ENCODE measurements at places on chromosomes 13 and 19.
A peak's percentile ranks its signal among the peaks of the same experiment; 100 is the strongest.

GRCh38 chr19:50565984-50566903 lies 2.0 kb downstream of the LRRC4B start:
- DNase-seq = no peak

- DNase-seq = no peak
These were observed 3.4 kb upstream of the TNNI3 start for GRCh38 chr19:55160986-55161365.

- peak; percentile 31 for DNase-seq
These were observed 3.6 kb upstream of the A1BG start for GRCh38 chr19:58356766-58357480.

DNA sequence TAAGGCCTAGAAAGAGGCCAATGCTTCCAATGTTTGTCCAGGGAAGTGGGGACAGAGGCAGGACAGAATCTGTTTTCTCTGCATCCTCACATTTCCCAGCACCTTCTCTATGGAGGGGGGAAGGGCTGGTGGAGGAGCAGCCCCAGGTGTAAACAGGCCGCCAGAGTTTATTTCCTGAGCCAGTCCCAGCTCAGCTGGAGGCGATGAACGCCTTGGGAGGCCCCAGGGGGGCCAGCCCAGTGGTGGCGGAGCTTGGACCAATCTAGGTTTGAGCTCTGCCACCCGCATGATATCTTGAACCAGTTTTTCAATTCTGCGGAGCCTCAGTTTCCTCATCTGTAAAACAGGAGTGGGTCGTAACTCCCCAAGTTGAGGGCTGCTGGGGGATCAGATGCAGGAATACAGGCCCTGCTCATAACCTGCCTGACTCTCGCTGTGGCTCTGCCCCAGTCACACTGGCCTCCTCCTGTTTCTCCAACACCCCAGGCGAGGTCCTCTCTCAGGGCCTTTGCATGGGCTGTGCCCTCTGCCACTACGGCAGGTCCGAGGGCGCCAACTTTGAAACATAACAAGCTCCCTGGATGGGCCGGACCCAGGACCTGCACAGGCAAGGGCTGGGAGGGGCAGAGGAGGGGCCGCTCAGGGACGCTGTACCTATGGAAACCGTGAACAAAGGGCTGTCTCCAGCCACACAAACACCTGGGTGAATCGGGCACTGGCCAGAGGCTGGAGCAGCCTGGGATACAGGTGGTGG lies 1.1 kb downstream of the TNFAIP8L1 start:
- no peak for DNase-seq

DNA sequence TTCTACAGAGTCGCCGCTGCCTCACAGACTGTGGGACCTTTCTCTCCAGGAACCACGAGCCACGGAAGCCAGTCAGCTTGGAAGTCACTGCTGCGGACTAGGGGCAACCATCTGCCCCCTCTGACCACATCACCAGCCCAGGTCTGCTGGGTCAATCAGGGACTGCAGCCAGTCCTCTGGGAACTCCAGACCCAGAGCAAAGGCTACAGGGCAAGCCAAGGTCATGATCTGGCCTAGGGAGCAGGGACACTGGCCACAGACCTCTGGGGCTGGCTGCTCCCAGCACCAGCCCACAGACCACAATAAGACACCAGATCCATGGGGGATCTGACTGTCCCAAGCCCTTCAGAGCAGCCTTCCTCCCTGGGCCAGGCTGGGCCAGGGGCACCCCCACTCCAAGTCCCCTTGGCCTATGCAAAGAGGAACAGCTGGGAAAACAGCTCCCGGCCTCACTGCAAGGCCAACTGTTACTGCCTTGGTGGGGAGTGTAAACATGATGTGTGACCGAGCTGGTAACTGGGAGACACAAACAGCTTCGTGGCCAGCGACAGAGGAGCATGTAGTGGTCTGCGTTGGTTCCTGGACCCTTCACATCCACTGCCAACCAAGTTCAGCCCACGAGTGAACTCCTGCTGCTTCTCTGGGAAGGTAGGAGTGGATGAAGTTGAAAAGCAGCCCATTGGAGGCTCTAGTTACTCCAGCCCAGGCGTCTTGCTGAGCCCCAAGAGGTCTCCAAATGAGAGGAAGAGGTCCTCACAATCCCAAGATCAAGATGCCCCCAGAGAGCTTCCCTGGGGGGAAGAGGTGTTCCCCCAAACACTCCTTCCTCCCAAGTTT lies 1.5 kb downstream of the AKT2 start:
- DNase-seq = no peak

GRCh38 chr19:17020823-17021222 lies 5.8 kb downstream of the CPAMD8 start:
- no peak for DNase-seq

GRCh38 chr19:46426035-46426505 lies 2.7 kb downstream of the PNMA8C start:
- peak; percentile 54 for DNase-seq

DNA sequence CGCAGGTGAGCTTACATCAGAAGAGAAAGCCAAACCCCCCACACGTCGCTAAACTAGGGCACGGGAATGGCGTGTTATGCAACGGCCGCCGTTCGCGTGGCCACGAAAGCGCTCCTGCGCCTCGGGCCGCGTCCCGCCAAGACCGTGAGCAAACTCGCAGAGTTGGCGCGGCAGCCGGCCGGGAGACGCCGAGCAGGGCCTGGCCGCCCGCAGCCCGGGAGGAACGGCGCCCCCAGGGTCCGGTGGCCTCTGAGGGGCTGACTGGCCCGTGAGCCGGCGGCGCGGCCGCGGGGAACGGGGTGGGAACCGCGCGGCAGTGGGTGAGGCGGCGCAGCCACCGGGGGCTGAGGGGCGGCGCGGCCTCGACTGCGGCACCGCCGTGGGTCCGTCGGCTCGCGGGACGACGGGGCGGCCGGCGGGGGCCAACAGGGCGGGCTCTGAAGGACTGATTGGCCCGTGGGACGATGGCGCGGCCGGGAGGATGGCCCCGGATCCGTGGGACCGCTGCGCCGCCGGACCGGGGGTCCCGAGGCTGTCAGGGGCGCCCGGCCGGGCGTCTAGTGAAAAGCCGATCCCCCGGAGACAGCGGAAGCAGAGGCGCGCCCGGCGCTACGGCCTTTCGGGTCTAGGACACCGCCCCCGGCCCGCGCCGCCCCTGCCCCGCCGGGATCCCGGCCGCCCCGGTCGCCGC lies 903 bp downstream of the LATS2 start:
- DNase-seq = peak; percentile 40

DNA sequence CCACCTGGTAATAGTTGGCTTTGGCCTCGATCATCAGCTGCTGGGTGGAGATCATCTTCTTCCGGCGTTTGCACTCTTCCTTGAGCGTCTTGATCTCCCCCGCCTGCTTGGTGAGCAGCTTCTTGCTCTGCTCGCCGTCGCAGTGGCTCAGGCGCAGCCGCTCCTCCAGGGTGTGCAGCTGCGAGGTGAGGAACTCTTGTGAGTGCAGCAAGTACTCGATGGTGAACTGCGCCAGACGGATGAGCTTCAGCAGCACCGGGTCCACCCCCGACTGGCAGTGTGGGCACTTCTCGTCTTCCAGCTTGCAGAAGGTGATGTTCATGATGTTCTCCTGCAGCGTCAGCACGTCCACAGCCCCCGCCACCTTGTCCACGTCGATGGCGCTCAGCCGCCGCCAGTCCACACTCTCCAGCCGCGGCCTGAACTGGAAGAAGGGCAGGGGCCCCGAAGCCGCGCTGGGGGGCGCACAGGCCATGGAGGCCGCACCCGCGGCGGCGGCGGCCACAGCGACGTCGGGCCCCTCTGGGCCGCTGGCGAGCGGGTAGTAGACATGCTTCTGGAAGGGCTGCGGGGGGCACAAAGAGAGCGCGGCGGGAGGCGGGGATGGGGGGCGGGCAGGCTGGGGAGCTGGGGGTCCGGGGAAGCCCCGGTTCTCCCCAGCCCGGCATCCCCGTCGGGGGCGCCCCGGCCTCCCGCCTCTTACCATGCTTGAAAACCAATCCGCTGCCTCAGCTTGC lies 3.0 kb downstream of the DZIP1 start:
- DNase-seq = no peak

DNA sequence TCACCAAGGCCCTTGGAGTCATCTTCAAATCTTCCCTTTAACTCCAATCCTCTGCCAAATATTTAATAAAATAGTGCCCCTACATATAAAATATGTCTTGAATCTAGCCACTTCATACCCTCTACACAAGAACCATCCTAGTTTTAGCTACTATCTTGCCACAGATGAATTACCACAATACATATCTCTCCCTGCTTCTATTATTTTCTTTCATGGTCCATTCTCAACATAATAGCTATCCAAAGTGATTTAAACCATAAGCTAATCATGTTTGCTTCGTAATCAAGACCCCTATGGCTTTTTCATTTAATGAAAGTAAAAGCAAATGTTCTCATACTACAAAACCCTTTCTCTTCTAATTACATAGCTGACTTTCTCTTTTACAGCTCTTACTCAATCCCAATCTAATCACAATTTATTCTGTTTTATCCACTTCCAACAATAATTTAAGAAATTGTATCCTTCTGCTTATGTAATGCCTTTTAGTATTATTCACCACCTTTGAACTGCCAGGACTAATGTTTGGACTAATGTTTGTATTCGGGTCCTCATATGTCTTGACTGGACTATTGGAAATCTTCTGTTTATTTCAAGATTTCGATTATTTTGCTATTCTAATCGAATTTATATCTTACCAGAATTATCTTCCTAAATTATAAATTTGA lies 412.0 kb downstream of the SLITRK1 start:
- DNase-seq = no peak

DNA sequence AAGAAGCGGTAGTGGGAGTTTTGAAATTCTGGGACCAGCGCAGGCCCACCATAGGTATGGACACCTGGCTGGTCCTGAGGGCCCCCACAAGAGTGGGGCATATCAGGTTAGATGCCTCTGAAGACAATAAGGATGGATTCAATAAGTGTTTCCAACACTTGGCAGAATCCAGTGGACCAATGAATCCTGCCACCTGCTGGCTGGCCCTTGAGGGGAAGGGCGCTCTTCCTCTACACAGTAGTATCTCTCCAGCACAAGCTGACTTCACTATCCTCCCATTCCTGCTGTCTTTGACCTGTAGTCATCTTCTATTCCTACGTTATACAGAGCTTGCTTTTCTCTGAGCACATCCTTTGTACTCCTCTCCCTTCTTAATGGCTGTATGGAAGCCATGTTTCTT lies 199.7 kb upstream of the TSHZ3 start:
- DNase-seq = peak; percentile 25

- peak; percentile 48 for DNase-seq
These were observed 76.7 kb downstream of the MBNL2 start for GRCh38 chr13:97298816-97299215.

DNA sequence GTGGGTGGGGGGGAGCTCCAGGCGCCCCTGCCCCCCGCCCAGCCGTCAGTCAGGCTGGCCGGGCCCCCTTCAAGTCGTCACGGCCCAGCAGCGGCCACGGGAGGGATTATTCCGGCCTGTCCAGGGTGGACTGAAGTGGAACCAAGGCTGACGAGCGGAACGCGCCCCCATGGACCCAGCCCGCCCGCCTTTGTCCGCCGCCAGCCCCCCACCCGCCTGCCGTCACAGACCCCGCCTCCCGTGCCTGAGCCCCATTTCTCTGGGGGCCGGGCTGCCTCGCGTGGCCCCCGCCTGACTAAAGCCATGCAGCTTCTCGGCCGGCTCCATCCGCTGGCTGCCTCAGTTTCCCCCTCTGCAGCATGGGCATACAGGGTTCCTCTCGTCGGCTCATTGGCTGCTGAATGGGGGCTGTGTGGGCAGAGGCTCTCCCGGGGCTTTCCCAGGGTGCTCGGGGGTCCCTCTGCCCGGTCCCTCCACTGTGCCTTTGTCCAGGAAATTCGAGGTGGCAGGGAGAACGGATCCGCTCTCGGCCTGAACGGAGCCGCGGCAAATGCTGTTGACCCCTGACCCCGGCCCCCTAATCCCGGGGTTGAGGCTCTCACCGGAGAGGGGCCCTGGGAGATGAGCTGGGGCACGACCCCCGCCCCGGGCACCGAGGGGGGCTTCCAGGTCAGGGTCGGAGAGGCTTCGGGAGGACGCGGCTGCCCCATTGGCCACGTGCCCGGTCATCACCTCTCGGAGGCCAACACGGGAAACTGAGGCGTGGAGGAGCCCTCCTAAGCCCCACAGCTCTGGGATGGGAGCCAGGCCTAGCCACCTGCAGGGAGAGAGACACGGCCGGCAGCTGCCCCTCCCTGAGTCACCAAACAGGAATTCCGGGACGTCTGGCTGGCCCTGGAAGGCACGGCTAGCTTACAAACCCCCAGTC lies 27.4 kb downstream of the EFNA2 start:
- DNase-seq = peak; percentile 50

DNA sequence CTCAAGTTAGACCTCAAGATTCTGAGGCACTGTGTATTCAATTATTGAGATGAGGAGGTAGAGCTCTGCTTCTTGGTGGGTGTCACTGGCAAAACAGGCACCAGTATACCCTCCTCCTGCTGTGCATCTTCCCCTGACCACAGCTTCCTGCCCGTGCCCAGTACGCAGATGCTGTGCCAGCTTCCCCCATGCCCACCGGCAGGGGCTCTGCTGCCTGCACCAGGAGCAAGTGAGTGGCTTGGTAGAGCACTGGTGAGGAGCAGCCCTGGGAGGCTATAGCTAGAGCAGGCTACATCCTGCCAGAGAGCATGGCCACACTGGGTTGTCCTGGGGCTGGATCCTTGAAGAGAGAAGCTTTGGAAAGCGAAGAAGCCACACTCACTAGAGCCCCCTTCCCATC lies 21.0 kb upstream of the RNF17 start:
- DNase-seq = no peak

DNA sequence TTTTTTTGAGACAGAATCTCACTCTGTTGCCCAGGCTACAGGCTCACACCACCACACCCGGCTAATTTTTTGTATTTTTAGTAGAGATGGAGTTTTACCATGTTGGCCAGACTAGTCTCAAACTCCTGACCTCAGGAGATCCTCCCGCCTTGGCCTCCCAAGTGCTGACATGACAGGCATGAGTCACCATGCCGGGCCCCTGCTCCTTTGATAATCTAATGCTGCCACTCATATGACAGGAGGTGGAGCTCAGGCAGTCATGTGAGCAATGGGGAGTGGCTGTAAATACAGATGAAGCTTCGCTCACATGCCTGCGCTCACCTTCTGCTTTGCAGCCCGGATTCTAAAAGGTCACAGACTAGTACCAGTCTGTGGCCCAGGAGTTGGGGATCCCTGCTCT lies 25.1 kb downstream of the ARHGEF18 start:
- DNase-seq = no peak

DNA sequence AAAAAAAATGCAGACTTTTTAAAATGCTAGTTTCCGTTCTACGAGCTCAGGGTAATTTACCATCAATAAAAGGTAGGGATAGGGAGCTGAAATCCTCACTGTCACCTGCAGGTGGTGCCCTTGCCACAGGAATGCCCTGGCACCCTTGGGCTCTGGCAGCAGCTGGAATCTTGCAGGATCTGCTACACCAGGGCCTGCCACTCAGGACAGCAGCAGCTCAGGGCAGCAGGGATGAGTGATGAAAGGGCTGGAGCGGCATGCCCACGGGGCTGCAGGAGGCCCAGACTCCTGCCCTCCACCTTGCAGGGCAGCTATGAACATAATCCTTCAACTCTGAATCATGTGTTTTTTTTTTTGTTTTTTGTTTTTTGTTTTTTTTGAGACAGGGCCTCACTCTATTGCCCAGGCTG lies 54.0 kb downstream of the GNG7 start:
- peak; percentile 56 for DNase-seq
